ENCODE measurements at places on chromosomes 13 and 19.
A peak's percentile ranks its signal among the peaks of the same experiment; 100 is the strongest.

GRCh38 chr13:96527497-96527896 lies 437.6 kb downstream of the HS6ST3 start:
- no peak for DNase-seq

- no peak for DNase-seq
Measured at GRCh38 chr13:36758345-36758744, 60.7 kb upstream of the RFXAP start.

DNA sequence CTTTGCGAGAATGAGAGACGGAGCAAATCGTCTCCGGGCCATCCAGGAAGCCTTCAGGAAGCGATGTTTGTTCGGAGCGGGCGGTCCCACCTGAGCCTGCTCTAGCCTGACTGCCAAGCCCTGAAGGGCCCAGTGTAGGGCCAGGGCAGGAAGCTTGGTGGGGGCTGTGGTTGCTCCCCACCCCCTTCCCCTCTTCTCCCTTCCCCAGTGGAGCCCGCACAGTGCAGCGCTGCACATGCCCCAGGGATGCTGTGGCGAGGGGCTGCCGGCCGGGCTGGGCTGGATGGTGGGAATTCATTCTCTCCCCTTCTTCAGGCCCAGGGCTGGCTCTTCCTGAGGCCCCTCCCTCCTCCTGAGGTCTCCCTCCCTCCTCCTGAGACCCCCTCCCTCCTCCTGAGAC lies 7.1 kb upstream of the GRTP1 start:
- DNase-seq = no peak

GRCh38 chr19:18649371-18650020 lies 12.7 kb downstream of the KLHL26 start:
- peak; percentile 85 for DNase-seq

- DNase-seq = no peak
Measured at GRCh38 chr19:48858984-48859710, 9.3 kb downstream of the PLEKHA4 start.

DNA sequence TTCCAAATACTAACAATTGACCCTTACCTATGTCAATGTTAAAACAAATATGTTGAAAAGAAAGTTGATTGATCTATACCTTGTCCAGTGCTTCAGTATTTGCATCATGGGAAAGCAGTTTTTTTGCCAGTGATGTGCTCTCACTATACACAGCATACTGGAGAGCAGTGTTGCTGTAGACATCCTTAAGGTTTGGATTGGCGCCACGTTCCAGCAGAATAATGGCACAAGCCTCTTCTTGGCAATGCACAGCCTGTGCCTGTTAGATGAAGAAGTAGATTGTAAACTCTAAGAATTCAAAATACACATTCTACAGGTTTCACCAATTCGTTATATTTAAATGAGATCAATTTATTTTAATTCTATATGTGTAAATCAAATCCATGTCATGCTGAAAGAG lies 43.9 kb upstream of the C1QTNF9B start:
- no peak for DNase-seq

GRCh38 chr13:32126278-32126677 lies 94.7 kb downstream of the FRY start:
- peak; percentile 32 for DNase-seq

DNA sequence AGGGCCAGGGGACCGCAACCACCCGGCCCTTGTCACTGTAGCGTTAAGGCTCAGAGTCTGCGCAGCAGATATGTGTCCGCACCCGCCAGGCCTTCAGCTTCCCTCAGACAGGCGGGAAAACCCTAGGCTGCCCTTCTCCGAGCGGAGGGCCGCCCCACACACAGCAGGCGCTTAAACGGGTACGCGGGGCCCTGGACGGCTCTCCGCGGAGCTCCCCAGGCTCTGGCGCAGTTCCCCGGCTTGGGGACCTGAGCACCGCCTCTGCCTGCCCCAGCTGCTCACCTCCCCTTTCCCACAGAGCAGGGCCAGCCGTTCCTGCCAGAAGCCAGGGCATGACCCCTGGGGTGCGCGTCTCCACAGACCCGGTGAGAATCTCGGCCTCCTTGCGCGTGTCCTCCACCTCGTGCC lies 593 bp downstream of the ZNF135 start:
- DNase-seq = no peak

- peak; percentile 19 for DNase-seq
Measured at GRCh38 chr13:40665126-40666044, 1.1 kb downstream of the FOXO1 start.

DNA sequence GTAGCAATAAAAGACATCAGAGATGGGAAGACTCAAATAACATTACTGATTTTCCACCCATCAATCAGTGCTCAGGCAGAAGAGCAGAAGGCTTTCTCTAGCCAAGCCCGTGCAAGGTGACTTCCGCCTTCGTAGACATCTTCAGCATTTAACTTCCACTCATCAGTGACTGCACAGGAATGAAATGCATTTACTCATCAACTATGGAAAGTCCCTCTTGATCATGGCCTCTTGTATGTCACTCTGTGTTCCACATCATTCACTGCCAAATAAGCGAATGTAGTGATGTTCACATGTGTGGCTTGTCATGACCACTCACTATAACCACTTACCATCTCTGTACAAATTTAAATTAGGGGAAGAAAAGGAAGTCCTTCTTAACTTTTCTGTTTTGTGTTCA lies 49.4 kb downstream of the SACS start:
- DNase-seq = no peak

- no peak for DNase-seq
Measured at GRCh38 chr13:21812192-21812626, 141.3 kb downstream of the FGF9 start.

DNA sequence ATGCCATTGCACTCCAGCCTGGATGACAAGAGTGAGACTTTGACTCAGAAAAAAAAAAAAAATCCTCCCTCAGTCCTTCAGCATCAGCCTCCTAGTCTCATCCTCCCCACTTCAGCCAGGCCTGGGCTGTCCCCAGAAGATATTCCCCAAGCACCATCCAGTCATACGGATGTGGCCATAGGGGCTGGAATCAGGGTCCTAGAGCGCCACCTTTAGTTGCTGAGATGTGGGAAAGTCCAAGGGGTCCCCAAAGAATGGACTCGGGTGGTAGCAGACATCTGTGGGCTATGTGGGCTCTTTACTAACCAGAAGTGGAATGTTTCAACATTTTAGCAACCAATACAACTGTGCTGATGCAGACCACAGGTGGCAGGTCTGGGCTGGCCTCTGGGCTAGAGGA lies 3.1 kb upstream of the TYROBP start:
- DNase-seq = no peak

GRCh38 chr13:45339867-45340266 lies 1.1 kb downstream of the TPT1 start:
- no peak for DNase-seq

DNA sequence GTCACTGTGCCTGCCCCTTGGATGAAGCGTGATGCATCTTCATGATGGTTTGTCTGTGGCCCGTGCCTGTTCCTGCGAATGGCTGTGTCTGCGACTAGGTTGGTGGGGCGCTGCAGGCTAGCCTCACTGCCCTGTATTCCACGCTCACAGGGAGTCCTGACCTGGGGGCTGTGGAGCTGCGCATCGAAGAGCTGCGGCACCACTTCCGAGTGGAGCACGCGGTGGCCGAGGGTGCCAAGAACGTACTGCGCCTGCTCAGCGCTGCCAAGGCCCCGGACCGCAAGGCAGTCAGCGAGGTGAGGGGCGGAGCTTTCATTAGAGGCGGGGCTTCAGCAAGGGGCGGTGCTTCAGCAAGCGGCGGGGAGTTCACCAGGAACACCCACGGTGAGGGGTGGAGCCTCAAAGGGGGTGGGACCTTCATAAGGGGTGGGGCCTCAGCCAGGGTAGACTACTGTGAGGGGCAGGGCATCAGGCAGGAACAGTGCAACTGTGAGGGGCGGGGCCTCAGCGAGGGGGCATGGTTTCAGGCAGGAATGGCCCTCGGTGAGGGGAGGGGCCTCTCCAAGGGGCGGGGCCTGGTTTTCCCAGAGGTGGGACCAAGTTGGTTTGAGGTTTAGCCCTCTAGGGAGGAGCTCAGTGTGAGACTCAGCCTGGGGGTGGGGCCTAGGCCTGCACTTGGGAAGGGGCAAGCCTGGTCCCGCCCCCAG lies 17.2 kb downstream of the PKN1 start:
- DNase-seq = peak; percentile 30

- no peak for DNase-seq
Measured at GRCh38 chr13:85597790-85598500, 201.3 kb downstream of the SLITRK6 start.

GRCh38 chr19:11279505-11280236 lies 16.3 kb upstream of the TSPAN16 start:
- DNase-seq = no peak

DNA sequence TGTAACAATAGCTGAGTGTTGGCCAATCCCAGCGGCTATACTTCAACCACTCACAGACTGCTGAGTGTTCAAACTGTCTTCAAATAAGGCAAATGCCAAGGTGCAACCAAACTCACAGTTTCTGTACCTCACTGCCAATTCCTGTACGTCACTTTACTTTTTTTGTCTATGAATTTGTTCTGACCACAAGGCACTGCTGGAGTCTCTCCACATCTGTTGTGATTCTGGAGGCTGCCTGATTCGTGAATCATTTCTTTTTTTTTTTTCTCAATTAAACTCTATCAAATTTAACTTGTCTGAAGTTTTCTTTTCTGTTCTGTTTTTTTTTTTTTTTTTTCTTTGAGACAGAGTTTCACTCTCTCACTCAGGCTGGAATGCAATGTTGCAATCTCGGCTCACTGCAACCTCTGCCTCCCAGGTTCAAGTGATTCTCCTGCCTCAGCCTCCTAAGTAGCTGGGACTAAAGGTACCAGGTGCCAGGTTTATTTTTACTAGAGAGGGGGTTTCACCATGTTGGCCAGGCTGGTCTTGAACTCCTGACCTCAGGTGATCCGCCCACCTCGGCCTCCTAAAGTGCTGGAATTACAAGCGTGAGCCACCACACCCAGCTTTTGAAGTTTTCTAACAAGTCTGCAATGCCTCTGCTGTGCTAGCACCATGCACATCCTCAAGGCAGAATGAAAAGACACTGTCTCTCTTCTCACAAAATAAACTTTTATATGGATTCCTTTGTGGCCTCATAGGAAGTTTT lies 401.7 kb downstream of the IRS2 start:
- DNase-seq = peak; percentile 83

DNA sequence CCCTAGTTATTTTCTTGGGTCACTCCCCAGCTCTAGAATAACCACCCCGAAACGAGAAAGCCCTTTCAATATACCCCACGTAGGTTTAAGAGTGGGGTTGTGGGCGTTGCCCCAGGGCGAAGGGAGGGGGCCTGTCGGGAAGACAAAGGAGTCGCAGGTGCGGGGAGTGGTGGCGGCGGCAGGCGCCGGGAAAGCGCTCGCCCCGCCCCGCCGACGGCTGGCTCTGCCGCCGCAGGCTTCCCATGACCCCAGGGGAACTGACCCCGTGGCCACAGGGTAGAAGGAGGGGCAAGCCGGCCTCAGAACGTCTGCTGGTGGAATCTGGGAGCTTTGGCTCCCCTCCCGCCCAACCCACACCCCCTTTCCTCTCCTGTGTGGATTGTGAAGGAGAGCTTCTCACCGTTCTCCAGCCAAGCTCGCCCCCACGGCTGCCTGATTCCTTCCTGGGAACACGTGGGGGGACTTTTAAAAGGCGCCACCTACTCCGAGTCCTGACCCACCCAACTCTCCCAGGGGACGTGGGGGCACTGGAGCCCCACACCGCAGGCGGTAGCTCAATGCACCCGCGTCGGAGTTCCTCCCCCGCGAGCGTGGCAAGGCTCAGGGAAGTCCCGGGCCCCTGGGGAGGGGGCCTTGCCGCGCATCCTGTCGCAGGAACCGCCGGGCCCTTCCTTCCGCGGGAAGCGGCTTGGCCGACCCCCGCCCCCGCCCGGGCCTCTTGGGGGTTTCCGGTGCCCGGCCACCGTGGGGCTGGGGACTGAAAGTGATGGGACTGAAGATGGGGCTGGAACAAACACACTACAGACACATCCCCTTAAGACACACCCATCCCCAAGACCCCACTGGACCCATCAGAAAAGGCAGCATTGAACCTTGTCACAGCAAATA lies 5.5 kb downstream of the IER2 start:
- DNase-seq = peak; percentile 93

DNA sequence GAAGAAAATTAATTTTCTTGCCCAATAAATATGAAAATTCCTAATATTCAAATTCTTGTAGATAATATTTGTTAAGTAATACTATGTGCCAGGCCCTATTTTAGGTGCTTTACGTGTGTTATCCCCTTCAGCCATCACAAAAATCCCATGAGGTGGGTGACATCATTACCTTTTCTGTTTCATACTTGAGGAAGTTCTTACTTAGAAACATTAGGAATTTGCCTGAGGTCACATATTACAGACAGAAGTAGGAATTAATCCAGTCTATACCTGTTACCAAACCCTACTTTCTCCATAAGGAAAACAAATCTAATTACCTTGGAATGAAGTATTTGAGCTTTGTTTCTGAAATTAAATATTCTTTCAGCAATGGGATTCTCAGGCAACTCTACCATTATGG lies 336.1 kb downstream of the GPC6 start:
- no peak for DNase-seq

DNA sequence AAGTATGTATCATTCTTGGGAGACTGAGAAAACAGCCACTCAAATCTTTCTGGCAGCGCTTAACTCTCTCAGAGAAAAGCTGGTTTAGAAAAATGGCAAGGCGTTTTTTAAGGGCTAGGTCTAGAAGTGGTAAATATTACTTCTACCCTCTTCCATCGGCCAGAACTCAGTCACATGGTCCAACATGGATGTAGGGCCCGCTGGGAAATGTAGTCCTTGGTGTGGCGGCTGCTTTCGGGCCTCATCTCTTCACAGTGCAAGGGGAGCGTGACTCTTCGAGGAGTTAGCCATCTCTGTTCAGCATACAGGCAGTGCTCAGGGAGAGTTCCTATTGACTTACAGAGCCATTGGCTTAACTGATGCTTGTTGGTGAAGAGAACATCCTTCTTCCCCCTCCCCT lies 6.3 kb downstream of the VSTM2B start:
- no peak for DNase-seq

- DNase-seq = no peak
Measured at GRCh38 chr13:50378509-50379044, 363.3 kb downstream of the KCNRG start.

DNA sequence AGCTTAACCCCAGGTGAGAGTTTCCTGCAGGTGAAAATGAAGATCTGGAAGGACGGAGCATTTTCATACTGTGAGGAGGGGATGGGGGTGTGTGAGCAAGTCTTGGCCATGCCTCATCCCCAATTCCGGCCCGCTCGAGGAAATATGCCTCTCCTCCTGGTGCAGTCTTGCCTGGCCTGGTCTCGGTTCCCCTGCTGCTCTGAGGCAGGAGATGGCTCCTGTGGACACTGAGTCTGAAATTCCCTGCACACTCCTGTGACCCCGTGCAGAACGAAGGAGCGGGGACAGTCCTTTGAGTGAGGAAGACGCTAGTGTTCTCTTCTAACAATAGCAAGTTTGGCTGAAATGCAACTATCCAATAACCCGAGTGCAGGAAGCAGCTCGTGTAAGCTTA lies 329 bp upstream of the ZNF439 start:
- no peak for DNase-seq

GRCh38 chr19:52690369-52691214 lies 44.3 kb downstream of the ZNF611 start:
- DNase-seq = peak; percentile 95

- no peak for DNase-seq
Measured at GRCh38 chr19:2332341-2333026, 4.0 kb downstream of the SPPL2B start.

GRCh38 chr13:113668491-113668971 lies 1.5 kb downstream of the GRK1 start:
- no peak for DNase-seq

Data from fibroblast of villous mesenchyme (primary cell).